Foreskin fibroblast (primary cell): ENCODE measurements at places on chromosomes 5 and 9.

DNA sequence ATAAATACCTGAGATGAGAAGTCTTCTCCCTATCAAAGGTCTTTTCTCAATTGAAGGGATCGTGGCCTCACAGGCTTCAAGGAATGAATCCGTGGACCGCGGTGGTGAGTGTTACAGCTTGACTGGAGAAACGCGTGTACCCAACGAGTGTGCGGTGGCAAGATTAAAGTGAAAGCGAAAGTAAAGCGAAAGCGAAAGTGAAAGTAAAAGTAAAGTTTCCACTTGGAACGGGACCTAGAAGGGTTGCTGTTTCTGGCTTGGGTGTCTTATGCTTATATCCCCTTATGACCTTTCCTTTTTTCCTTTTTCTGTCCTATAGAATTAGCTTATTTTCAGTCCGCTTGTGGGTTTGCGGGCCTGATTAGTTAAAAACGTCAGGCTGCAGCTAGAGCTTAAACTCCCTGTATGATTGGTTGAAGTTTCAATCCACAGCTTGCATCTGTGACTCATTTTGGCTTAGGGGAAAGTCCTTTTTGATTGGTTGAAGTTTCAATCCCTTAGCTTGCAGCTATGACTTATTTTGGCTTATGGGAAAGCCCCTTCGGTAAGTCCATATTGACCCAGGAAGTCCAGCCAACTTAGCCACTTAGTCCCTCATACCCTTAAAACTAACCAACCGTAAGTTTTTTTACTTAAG, 924.3 kb upstream of the CDH10 start:
- DNase-seq: no peak

GRCh38 chr5:140595538-140596300, 31.1 kb downstream of the SLC35A4 start:
- DNase-seq: no peak

GRCh38 chr9:85077944-85078343, 408.4 kb downstream of the NTRK2 start:
- DNase-seq: no peak

GRCh38 chr5:39427229-39427628, 2.4 kb upstream of the DAB2 start:
- peak; percentile 65 for DNase-seq

DNA sequence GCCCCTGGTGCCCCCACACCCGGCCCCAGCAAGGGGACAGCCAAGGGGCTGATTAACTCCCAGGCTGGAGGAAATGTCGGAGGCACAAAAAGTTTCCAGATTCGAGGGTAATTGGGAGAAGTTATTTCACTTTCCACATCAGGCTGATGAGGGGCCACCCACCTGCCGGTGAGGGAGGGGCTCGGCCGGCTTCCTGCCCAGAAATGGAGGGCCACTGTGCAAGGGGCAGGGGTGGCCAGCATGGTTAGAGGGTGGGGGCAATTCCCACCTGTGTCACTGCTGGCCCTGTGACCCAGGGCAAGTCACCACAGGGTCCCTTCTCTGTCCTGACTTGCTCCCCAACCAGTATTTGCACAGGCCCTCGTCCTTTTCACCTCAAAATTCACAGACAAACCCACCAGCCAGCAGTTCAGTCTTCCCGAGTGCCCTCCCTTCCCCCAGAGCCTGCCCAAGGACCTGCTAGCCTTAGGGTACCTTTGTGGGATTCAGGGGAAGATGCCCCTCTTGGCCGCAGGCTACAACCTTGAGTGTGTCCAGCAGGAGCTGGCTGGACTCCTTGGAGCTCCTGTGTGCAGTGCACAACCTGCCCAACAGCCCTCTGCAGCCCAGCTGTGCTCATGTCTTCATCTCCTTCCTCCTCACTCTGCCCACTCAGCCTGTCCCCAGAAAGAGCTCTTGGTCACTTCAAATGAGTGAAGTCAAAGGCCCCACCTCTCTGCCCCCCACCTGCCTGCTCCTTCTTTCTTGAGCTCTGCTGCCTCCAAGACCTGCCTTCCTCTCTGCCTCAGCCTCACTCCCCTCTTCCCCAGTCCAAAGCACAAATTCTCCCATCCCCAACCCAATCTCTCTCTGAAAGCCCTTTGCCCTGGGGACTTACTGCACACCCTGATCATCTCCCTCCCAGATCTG, 130.5 kb downstream of the BARX1 start:
- no peak for DNase-seq

GRCh38 chr5:144142139-144142823, 28.2 kb downstream of the YIPF5 start:
- DNase-seq: no peak

- DNase-seq: peak; percentile 82
Observed at GRCh38 chr5:115551415-115551814, 6.8 kb upstream of the FEM1C start.

- DNase-seq: no peak
Observed at GRCh38 chr5:180637962-180638680, 11.3 kb downstream of the FLT4 start.
